ENCODE measurements at places on chromosomes 6 and 20. TPM values are rescaled to one million over a fixed set of nuclear protein-coding genes. Genes with fewer than 3 reads are reported as not detected.

DNA sequence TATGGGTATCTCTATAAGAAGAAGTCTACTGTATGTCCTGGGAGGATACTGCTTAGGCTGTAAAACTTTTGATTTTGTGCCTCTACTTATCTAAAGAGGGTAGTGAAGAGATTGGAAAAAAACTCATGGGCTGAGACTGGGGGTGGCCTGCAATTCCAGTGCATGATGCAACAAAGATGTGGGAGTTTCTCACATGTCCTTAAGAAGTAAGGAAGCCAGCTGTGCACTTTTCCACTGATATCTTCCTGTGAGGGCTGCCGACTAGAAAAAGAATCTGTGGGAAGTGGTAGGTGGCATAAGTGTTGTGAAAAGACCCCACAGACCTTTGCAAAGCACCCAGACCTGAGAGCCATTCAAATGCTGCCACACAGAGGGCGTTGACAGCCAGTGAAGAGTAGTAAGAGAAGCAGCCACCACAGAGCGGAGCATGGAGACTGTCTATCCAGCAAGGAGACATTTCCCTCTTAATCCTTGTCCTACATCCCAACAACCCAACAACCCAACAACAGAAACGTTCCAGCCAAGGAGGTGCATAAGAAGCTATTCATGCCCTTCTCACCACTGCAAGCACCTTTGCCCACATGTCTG is 65.1 kb downstream of the PFDN4 start:
- DNase-seq: no peak

DNA sequence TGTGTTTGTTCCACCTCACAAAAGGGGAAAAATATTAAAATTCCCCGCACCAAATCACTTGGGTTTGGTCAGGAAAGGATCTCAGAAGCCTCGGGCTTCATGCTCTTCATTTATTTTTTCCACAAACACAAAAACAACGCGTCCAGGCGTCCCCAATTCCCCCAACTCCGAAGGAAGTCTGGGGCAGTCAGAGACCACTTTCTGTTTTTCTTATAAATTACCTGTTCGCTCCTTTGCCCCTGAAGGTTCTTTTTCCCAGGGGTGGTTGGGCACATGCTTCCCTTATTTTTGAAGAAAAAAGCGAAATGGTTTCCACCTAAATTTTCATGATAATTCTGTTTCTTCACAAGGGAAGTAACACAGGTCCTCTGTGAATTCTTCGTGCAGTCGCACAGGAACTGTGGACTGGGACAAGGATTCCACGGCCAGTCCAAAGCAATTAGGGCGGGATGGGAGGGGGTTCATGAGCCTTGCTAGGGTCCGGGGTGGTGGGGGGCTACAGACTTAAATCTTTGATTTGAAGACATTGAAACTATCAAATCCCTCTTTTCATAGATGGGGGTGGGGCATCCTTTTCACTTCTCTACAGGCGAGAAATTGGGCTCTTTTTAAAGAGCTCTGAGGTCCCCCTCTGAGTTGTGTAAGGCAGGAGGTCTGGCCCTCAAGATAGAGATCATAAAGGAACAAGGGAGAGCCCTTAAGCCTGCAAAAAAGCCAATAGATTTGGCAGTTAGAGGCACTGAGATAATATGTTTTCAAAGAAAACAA is 30.5 kb upstream of the HFE start:
- no peak for DNase-seq

- DNase-seq: peak; percentile 49
Observed at GRCh38 chr6:45467853-45468252, 90.1 kb upstream of the SUPT3H start.

DNA sequence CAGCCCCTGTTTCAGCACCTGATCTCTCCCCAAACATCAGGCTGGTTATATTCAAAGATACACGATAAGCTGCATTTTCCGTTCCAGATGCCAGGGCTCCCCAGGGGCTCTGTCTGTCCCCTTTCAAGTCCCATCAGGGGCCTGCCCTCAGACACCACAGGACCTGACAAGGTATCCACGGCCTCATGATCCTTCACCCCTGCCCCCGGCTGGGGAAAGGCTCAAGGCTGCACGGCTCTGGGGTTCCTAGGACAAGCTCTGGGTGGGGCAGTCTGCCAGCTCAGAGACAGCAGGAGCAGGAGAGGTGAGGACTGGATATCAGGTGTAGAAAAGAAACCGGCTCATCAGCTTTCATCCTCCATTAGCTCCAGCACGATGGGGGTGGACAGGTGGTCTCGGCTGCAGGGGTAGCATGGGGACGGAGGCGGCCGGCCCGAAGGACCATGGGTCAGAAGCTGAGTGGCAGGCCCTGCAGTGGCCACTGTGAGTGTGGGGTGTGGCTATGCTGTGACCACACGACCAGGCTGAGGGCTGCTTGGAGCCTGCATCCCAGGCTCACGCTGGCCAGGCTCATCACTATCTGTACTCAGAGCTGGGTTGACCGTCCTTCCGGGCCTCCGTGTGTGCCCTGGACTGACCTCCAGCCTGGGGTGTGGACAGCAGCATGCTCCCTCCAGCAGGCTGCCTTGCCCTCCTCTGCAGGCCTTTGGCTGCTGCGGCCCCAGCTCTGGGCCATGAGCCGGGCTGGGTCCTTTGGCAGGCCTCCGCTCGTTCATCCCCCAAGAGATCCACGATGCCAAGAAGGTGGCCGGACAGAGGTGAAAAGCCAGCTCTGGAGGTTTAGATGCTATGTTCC is 386.2 kb downstream of the THBS2 start:
- DNase-seq: no peak

The C20orf204 gene
- total RNA-seq: 0.59 TPM

The RAET1G gene
- total RNA-seq: 1.5 TPM

GRCh38 chr6:55774286-55775028 is 100.9 kb downstream of the BMP5 start:
- no peak for DNase-seq

- no peak for DNase-seq
Observed at GRCh38 chr6:106522562-106523250, 106.6 kb downstream of the RTN4IP1 start.

The RIMS1 gene
- 8.3 TPM for total RNA-seq

The IDH3B gene
- total RNA-seq: 67.5 TPM

GRCh38 chr6:87794922-87795885 is 93.2 kb upstream of the AKIRIN2 start:
- DNase-seq: no peak

GRCh38 chr6:134123666-134124208 is 71.3 kb upstream of the SLC2A12 start:
- DNase-seq: peak; percentile 69

GRCh38 chr6:43980004-43980795 is 147.1 kb downstream of the MRPL14 start:
- DNase-seq: no peak

GRCh38 chr6:30640481-30640880 is 6.5 kb upstream of the C6orf136 start:
- DNase-seq: peak; percentile 37

DNA sequence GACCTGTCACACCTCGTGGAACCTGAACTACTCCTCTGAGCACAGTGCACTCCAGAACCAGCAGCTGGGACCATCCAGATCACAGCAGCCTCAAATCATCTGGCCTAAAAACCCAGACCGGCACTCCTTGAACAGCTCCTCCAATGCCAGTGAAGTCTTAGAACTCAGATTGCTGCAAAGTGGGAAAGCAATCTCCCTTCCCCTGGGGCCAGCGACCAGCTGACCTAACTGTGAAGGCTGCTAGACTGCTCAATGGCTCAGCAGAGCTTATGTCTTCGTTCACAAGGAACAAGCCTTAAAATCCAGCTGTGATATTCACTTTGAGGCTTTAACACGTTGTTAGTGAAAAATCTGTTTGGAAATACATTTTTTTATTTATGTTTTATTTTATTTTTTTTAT is 243.2 kb downstream of the ANKRD60 start:
- DNase-seq: no peak

The SEC23B gene
- 30.8 TPM for total RNA-seq

GRCh38 chr6:169746556-169746955 is 4.8 kb downstream of the DYNLT2 start:
- DNase-seq: no peak

DNA sequence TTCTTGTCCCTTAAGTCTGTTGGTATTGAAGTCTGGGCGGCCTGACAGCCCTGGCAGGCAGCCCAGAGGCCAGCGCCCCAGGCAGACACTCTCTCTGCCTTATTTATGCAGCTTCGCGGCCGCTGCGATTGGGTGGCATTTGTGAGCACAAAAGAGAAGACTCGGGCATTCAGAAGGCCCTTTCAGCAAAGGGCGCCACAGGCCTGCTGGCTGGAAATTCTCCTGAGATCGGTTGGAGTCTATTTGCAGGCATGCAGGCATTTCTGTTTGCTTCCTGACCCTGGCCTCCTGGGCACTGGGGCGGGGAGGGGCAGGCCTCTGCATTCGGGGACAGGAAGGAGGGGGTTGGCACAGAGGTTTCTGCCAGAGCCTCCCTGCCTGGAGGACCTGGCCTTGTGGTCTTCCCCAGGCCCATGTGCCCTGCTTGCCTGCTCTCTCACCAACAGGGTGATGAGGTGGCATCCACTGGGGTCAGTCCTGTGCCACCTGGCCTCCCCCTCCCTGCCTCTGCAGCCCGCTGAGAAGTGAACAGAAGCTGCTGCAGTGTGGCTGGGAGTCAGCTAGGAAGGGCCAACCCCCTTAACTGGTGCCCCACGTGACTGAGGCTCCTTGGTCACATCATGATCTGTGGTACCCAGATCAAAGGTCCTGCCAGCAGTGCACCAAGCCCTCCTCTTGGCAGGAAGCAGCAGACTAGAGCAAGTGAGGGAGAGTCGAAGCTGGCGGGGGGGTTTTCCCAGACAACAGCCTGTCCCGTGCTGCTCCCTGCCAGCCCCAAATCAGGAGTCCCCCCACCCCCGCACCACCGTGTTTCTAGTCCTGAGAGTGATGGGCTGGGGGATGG is 16.6 kb upstream of the CCDC167 start:
- DNase-seq: peak; percentile 26

The TP53TG5 gene
- total RNA-seq: not detected

GRCh38 chr20:7935027-7935551 is 5.2 kb downstream of the HAO1 start:
- DNase-seq: no peak

DNA sequence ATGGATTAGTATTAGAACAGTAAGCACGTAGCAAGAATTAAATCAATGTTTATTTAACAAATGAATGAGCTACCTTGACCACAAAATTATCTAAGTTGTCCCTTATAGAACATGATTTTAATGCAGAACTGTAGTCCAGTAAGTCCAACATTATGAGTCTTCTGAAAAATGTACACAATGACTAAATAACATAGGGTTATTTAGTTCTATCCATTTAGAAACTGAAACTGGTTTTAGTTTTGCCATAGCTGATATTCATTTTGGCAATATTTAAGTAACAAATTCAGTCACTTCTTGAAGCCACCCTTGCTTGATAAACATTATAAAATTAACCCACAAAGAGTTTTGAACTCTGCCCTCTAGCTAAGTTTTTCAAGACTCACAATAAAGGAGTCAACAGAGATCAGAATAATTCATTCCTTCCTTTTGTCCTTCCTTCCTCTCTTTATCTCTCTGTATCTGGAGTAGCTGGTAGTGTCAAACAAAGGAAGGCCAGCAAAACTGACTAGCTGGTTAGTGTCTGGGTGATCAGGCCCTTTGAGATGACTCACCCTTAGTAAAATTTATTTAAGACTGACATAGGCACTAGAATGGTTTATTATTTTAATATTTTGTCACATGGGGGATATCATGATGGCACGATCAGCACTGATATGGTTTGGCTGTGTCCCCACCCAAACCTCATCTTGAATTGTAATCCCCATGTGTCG is 115.1 kb downstream of the BTBD9 start:
- DNase-seq: peak; percentile 50

DNA sequence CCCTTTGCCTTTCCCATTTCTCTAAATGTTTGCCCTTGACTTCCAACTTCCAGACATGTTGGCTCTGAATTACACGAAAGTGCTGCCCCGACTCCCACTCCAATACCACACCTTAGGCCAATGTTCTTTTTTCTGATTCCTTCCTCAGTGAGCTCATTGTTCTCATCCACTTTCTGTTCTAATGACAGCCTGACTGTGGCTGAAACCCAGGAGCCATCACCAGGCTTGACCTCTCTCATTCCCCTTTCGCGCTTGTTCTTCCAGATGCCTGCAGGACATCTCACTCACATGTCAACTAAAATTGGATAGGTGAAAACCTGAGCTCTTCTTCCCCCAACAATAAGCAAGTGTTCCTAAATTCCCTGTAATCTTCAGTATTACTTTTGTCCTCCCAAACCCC is 40.4 kb downstream of the PTPRK start:
- no peak for DNase-seq

The SRMS gene
- not detected for total RNA-seq

All from osteoblast (primary cell).